ENCODE measurements at places on chromosomes 6 and 20.

- DNase-seq, result no peak
Observed at GRCh38 chr20:20552076-20552475, 160.4 kb downstream of the RALGAPA2 start.

GRCh38 chr20:23122796-23123655, 36.9 kb upstream of the CD93 start:
- DNase-seq, result no peak

DNA sequence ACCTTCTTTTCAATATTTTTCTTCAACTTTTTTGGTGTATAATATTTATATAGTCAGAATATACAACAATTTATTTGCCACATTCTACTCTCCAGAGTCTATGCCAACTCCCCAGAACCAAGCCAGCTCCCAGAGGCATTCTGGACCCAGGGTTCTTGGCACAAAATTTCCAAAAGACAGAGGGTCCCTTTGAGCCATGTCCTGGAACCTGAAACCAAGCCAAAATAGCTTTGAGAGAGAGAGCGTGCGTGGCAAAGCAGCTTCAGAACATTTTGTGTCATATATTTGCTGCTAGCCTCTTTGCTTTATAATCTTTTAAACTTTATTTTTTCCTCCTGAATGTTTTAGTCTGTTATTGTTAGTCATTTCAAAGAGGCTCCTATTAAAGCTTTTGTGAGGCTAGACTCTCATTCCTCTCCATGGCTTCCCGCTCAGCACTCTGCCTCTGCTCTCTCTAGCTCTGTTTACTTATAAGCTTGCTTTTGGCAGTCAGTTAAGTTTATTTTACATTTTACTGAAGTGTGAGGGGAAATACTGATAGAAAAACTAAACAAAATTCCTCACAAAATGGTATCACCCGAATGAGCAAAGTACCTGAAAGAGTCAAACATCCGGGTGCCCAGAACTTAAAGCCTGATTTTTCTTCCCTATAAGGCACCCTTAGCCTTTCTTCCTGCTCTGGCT, 605.1 kb upstream of the ID4 start:
- no peak for DNase-seq

GRCh38 chr6:53944091-53944490, 149.3 kb downstream of the LRRC1 start:
- DNase-seq, result no peak

DNA sequence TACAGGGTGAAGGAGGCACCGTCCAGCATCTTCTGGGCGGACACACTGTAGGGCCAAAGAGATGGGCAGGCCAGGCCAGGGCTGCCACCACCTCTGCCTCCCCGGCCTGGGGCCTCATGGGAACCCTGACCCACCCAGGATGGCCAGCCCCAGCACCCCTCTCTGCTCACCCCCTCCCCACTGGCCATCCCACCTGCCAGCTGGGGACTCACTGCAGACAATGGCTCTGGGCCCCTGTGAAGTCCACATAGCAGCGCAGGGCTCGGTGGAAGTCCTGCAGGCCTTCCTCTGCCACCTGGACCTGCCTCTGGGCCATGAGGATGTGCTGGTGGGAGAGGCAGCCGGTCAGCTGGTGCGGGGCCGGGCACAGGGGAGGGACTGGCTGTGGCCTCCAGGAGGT, 3.6 kb upstream of the C20orf144 start:
- DNase-seq, result no peak

DNA sequence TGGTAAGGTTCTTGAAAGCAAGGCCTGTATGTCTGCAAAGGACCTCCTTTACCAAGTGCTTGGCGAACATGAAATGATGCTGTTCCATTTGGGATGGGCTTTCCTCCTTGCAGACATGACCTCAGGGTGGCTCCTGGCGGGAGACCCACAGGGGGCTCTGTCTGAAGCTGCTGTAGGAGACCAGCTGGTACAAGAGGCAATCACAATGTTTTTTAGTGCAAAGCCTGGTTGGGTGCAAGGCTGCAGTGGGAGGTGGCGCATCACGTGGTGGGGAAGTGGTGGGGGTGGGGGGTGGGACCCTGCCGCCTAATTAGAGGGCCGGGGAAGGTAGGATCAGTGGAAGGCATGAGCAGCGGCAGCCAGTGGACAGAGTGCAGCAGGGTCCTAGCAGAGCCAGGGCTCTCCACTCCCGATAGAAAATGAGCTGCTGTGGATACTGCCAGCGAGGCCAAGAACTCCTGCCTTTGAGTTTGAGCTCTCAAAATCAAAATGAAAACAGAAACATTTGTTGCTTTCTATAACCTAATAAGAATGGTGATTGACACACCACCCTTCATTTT, 9.1 kb upstream of the ARMC2 start:
- no peak for DNase-seq

- no peak for DNase-seq
Observed at GRCh38 chr6:135325624-135326424, 144.7 kb downstream of the MYB start.
